Aorta (tissue), 5 donors: ENCODE measurements at places on chromosomes 6 and 20. TPM values are rescaled to one million over a fixed set of nuclear protein-coding genes. Genes with fewer than 3 reads are reported as not detected.
A peak's percentile ranks its signal among the peaks of the same experiment; 100 is the strongest.

DNA sequence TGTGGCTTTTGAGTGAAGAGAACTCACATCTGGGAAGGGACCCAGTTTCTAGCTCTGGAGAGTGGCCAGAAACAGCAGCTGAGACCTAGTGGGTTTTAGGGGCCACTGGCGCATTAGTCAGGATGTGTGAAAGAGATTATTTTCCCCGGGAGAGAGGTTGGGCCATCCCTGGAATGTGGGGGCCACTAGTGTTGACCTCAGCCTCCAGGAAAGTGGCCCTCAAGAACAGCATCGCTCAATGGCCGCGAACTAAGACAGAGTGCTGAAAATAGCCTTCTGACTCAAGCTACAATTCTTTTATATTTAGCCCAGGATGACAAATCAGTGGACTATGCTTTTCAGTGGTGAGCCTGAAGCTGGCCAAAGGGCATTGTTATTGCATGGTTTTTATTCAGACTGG lies 210.4 kb upstream of the RNF24 start:
- H3K4me1 ChIP-seq: peaks cover 5% of the 10 kb centered on the region
- H3K27ac ChIP-seq: peak overlapping the region; percentile 57
- peak; percentile 72 for DNase-seq
- no peak overlapping the region for H3K4me3 ChIP-seq

DNA sequence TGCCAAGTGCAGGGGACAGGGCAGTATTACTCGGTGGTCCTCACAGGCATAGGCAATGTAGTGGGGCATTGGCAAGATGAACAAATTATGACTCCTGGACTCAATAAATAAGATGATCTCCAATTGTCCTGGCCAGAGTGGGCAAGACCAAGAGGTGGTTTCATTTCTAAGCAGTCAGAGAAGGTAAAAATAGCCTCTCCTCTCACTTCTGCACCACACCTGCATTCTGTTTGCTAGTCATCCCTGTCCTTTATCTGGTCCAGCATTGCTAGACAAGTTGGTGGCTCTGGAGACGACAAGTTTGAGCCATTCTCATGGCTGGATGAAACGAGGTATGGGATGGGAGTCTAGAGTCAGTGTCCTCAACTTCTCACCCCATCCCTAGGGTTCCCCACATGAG lies 83.0 kb downstream of the BANF2 start:
- DNase-seq: no peak
- no peak overlapping the region for H3K4me3 ChIP-seq
- no peaks in the 10 kb centered on the region for H3K36me3 ChIP-seq
- H3K27ac ChIP-seq: no peak overlapping the region

DNA sequence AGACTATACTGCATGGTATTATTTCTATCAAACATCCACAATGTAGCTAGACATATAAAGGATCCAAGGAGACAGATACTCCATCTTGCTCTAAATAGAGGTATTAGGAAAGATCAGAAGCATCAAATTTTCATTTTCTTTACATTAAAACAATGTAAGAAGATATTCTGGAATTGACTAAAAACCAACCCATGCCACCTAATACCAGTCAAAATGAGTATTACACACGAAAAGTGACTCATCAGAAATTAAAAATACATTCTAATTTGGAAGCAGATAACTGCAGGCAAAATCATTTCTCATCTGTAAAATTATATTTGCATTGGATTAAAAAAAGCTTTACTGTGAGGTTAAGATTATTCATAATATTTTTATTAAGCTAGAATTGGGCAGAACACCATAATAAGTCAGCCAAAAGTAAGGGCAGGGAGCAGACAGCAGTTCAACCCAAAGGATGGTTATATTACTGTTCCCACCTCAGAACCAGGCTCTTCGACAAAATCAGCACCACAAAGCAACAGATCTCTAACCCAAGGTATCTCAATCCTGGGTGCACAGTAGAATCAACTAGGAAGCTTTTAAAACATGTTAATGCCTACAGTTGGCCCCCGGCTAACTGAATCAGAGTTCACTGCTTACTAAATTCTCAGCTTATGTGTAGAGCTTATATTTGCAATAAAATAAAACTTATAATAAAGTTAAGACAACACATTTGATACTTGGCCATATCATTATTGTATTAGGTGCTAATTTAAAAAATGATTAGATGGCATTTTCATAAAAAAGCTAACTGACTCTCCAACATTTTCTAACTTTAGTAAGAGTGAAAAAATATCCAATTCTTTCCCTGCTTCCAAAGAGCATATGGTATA lies 35.2 kb downstream of the SAMD3 start:
- H3K4me3 ChIP-seq: no peak overlapping the region
- H3K36me3 ChIP-seq: no peaks in the 10 kb centered on the region
- H3K27me3 ChIP-seq: peaks cover 2% of the 10 kb centered on the region
- DNase-seq: no peak
- H3K4me1 ChIP-seq: no peaks in the 10 kb centered on the region

DNA sequence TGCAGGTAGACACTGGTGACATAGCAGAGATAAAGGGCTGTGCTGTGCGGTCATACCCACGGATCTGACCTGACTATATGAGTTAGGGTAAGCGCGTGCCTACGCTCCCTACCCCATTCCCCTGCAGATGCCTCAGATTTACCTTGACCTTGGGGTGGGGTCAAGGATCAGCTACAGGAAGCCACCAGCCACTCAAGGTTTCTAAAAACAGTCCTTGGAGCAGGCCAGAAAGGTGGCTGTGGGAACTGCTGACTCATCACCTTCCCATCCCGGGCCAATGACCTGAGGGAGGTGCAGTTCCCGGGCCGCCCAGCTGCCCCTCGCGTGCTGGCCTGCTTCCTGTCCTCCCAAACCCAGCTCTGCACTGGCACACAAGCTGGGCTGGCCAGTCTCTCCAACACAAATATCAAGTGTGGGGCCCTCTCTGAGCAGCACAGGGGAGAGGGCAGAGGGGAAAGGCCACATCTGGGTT lies 23.0 kb downstream of the KCNK5 start:
- H3K27ac ChIP-seq: no peak overlapping the region
- H3K4me3 ChIP-seq: no peak overlapping the region
- no peaks in the 10 kb centered on the region for H3K4me1 ChIP-seq
- no peak for DNase-seq

DNA sequence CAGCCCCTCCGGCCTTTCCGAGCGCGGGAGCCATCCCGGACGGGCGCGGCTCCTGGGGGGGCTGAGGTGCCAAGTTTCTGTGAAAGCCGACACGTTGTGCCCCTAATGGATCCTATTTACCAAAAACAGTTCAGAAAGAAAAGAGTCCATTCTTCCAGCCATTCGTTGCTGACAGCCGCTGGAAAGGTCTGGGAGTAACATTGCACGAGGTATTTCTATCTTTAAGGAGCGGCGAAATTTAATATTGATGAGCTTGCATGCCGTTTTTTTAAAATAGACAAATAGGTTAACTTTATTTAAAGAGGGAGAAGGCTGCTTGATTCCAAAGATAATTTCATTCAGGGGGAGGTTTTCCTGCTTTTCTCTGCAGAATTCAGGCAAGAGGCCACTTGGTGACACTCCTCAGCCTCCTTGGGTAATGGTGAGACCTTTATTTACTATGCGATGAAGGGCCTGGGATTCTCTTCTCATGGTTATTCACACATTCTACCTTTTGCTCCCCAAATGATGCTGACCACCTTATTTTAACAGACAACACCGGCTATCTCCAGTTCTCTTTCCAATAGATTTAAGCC lies 988 bp downstream of the TIAM2 start:
- no peak overlapping the region for H3K27ac ChIP-seq
- DNase-seq: no peak
- H3K36me3 ChIP-seq: no peaks in the 10 kb centered on the region
- no peaks in the 10 kb centered on the region for H3K27me3 ChIP-seq
- H3K4me3 ChIP-seq: peak overlapping the region; percentile 58
- peaks cover 2% of the 10 kb centered on the region for H3K4me1 ChIP-seq

CAP2 gene
- total RNA-seq: 21.2 TPM

TGM2 gene
- 561 TPM for total RNA-seq

ZNF391 gene
- total RNA-seq: 4.5 TPM
